A549 treated with Mapracorat at 1 μM for 4 hours (cell line): ENCODE measurements at places on chromosomes 4 and X. TPM values are rescaled to one million over a fixed set of nuclear protein-coding genes. Genes with fewer than 3 reads are reported as not detected.

ZBTB33 gene
- total RNA-seq = 8.1 to 12.4 TPM (median 10.9 TPM) in 5 replicates

NXF2B gene
- total RNA-seq = not detected in 5 replicates

GRIA3 gene
- not detected in 5 replicates for total RNA-seq

HERC6 gene
- total RNA-seq = 3.0 to 4.0 TPM (median 3.5 TPM) in 5 replicates

SAT1 gene
- total RNA-seq = 355 to 477 TPM (median 421 TPM) in 5 replicates

FRG1 gene
- total RNA-seq = 34.3 to 47.2 TPM (median 36.4 TPM) in 5 replicates

CMC4 gene
- 15.0 to 19.6 TPM (median 17.4 TPM) in 5 replicates for total RNA-seq

CT83 gene
- not detected in 5 replicates for total RNA-seq

LAMP2 gene
- total RNA-seq = 84.8 to 109 TPM (median 100 TPM) in 5 replicates

HTN1 gene
- total RNA-seq = not detected in 5 replicates

STATH gene
- total RNA-seq = not detected in 5 replicates

TMEM271 gene
- total RNA-seq = not detected in 5 replicates

FREM3 gene
- total RNA-seq = not detected in 5 replicates

ANK2 gene
- total RNA-seq = 0.69 to 1.3 TPM (median 0.93 TPM) in 5 replicates

CDX4 gene
- total RNA-seq = not detected in 5 replicates

CYLC1 gene
- not detected in 5 replicates for total RNA-seq

KDM6A gene
- 9.2 to 15.0 TPM (median 12.0 TPM) in 5 replicates for total RNA-seq

ANXA3 gene
- total RNA-seq = 60.1 to 79.2 TPM (median 63.1 TPM) in 5 replicates

PARM1 gene
- total RNA-seq = 0.47 to 0.63 TPM (median 0.56 TPM) in 5 replicates

HEPH gene
- total RNA-seq = not detected in 5 replicates

BEND2 gene
- total RNA-seq = not detected in 5 replicates

UGT2A1 gene
- not detected in 5 replicates for total RNA-seq

SLITRK4 gene
- total RNA-seq = not detected in 5 replicates

C4orf50 gene
- total RNA-seq = not detected in 5 replicates

HNRNPH2 gene
- total RNA-seq = 52.0 to 58.7 TPM (median 54.5 TPM) in 5 replicates

FGFBP1 gene
- total RNA-seq = 2.9 to 4.4 TPM (median 3.9 TPM) in 5 replicates

NIPAL1 gene
- total RNA-seq = 0.71 to 0.92 TPM (median 0.81 TPM) in 5 replicates

PPP1R2C gene
- total RNA-seq = not detected in 5 replicates

ETDA gene
- not detected in 5 replicates for total RNA-seq

GASK1B gene
- total RNA-seq = 0.21 to 0.46 TPM (median 0.35 TPM) in 5 replicates

CLCN4 gene
- 3.0 to 4.9 TPM (median 3.4 TPM) in 5 replicates for total RNA-seq

XG gene
- not detected in 5 replicates for total RNA-seq

PWWP3B gene
- total RNA-seq = not detected in 5 replicates

GABRQ gene
- total RNA-seq = 0.16 to 0.22 TPM (median 0.18 TPM) in 5 replicates

FANCB gene
- total RNA-seq = 2.6 to 4.2 TPM (median 3.1 TPM) in 5 replicates

CYBB gene
- total RNA-seq = 0.02 to 0.12 TPM (median 0.05 TPM) in 4 of 5 replicates, not detected in the other

MAGEA4 gene
- total RNA-seq = not detected in 5 replicates

ZAR1 gene
- 0.12 to 0.14 TPM (median 0.12 TPM) in 3 of 5 replicates, not detected in the others for total RNA-seq

KLF8 gene
- total RNA-seq = 0.12 TPM in 1 of 5 replicates, not detected in the others

PABPC5 gene
- total RNA-seq = 0.08 TPM in 1 of 5 replicates, not detected in the others

FRG2 gene
- total RNA-seq = not detected in 5 replicates

IQCM gene
- not detected in 5 replicates for total RNA-seq

TXLNG gene
- total RNA-seq = 12.3 to 15.4 TPM (median 14.7 TPM) in 5 replicates

MAGED2 gene
- total RNA-seq = 74.1 to 88.8 TPM (median 81.1 TPM) in 5 replicates

FATE1 gene
- not detected in 5 replicates for total RNA-seq

MAGEC2 gene
- total RNA-seq = not detected in 5 replicates

ITIH6 gene
- 0.04 TPM in 1 of 5 replicates, not detected in the others for total RNA-seq

NEIL3 gene
- total RNA-seq = 7.7 to 10.5 TPM (median 8.7 TPM) in 5 replicates

TLR3 gene
- 0.14 to 0.56 TPM (median 0.35 TPM) in 5 replicates for total RNA-seq

AWAT1 gene
- total RNA-seq = not detected in 5 replicates

ATP1B4 gene
- 0.04 TPM in 2 of 5 replicates, not detected in the others for total RNA-seq

RAB39B gene
- total RNA-seq = 0.43 to 0.80 TPM (median 0.69 TPM) in 5 replicates

ZXDA gene
- total RNA-seq = 1.1 to 1.9 TPM (median 1.6 TPM) in 5 replicates

SLIT2 gene
- 0.02 to 0.03 TPM (median 0.02 TPM) in 3 of 5 replicates, not detected in the others for total RNA-seq

PAGE1 gene
- total RNA-seq = not detected in 5 replicates

CDKL5 gene
- 3.8 to 6.1 TPM (median 5.5 TPM) in 5 replicates for total RNA-seq

C1QTNF7 gene
- not detected in 5 replicates for total RNA-seq

PCSK1N gene
- total RNA-seq = 19.4 to 53.5 TPM (median 48.4 TPM) in 5 replicates

PRR32 gene
- not detected in 5 replicates for total RNA-seq
